ENCODE measurements at places on chromosomes 6 and 20.
A peak's percentile ranks its signal among the peaks of the same experiment; 100 is the strongest.

- no peak for DNase-seq
Observed at GRCh38 chr6:49551866-49552129, 1.3 kb downstream of the C6orf141 start.

DNA sequence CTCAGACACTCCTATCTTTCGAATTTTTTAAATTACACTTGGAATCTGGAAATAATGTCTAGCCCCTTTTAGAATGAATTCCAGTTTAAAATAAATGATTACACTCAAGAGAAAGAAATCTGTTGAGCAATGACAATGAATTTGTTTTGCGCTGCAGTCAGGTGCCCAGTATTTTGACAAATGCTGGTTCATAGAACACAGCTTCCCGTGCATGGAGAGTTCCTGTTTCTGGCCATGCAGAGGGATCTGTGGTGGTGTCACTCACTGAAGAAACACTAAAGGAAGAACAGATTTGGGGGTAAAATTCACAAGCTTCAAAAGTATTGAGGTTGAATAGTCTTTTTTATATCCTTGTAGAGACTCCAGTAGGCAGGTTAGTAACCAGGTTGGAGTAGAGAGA lies 113.4 kb upstream of the CEP85L start:
- no peak for DNase-seq

- no peak for DNase-seq
Observed at GRCh38 chr20:55888685-55889084, 116.6 kb downstream of the CBLN4 start.

DNA sequence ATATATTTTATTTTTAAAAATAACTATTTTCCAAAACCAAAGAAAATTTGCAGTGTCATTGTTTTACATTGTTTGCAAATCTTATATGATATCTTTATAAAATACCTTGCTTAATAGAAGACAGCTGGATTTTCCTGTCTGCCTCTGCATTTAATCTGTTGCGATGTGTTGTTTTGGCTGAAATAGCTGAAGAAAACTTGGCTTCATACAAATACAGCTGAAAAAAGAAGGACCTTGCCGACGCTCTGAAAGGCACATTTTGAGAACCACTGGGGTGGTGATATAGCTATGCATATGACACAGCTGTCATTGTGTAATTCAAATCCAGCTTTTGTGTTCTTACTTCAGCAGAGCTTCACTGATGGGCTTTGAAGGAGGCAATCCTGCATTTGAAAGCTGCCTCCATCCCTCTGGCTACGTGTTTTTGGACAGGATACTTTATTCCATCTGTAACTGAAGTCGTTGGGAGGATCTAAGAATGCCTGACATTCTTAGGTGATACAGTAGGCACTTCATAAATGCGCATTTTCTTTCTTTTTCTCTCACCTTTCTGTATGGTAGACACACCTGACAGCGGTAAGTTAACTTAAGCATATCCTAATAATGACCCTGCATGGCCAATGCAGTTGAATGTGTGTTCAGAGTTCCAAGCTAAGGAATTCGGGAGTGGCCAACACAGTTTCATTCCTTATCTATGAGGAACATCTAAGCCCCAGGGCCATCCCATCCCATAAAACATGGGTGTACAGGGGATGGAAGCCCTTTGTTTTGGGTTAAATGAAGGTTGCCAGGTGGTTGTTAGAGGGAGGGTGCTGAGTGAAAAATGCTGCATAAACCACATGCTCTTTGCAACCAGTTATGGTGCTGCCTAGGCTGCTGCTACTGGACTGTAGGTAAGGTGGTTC lies 213.0 kb downstream of the TFAP2A start:
- DNase-seq: no peak

DNA sequence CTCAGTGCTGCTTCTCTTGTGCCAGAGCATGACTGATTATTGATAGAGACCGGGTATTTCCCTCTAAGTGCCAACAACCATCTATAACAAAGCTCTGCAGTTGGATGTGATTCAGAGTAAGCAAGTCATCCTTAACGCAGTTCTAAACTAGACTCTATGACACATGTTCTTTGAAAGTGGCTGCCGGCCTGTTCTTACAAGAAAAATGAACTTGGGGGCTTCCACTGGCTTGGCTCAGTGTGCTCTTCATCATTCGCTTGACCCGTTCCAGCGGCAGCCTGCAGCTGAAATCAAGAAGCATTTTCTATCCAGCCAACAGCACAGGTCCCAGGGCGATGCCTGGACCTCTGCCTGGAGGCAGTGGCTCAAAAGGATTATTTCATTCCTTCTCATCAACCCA lies 29.8 kb downstream of the GFOD1 start:
- peak; percentile 38 for DNase-seq

DNA sequence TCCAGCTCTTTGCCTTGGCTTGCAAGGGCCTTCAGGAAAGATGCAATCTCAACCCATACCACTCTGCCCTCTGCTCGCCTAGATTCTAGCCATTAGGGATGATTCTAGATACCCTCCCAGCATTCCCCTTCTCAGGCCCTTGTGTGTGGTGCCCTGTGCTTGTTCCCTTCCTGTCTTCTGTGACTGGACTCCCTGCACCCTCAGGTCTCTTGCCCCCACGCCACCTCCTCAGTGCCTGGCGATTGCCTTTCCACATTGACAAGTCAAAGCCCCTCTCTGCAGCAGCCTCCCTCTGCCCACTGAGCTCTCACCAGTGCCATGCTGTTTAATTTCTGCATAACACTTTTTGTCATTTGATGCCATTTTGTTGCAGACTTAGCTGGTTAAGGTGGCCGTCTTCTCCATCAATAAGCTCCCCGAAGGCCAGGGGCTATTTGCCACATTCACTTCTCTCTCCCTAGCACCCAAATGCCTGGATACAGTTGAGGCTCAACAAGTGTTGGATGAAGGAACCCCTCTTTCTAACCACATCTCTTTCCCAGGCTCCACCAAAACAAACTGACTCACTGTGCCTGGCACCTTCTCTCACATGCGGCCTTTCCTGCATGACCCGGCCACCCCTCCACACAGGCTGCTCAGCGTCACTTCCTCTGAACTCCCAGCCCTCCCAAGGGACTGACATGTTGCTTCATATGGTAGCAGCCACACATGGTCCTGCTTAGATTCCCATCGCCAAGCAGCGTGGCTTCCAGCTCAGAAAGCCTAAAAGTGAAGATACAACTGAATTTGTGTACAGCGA lies 4.6 kb upstream of the TXNDC5 start:
- peak; percentile 65 for DNase-seq

DNA sequence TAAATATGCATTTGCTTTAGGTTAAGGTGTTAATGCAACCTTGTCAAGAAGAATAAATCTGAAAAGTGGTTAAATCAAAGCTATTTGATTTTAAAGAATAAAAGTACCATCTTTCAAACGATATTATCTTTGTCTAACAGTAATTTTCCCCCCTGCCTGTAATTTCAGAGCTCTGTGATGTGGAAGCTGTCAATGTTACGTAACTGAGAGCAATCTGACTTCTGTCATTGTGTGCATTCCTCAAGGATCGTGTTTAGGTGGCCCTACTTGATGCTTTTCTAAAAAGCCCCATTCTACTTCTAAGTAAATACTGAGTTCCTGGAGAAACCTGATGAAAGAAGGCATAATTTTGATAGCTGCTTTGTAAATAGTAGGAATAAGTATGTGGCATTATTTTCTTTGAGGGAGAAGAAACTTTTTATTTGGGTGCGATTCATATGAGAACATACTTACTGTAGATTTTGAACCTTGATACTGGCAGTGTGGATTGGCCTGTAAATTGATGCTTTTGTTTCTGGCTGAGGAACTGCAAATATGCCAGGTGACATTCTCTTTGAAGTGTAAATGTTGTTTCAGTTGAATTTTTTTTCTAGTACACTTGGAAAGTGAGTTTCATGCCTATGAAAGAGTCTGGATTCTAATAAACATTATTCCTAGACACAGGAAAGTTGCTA lies 529.6 kb upstream of the FLRT3 start:
- DNase-seq: no peak

GRCh38 chr6:3453413-3454272 lies 3.2 kb downstream of the SLC22A23 start:
- DNase-seq: no peak
